ENCODE measurements at places on chromosomes 12 and 14. TPM values are rescaled to one million over a fixed set of nuclear protein-coding genes. Genes with fewer than 3 reads are reported as not detected.

DNA sequence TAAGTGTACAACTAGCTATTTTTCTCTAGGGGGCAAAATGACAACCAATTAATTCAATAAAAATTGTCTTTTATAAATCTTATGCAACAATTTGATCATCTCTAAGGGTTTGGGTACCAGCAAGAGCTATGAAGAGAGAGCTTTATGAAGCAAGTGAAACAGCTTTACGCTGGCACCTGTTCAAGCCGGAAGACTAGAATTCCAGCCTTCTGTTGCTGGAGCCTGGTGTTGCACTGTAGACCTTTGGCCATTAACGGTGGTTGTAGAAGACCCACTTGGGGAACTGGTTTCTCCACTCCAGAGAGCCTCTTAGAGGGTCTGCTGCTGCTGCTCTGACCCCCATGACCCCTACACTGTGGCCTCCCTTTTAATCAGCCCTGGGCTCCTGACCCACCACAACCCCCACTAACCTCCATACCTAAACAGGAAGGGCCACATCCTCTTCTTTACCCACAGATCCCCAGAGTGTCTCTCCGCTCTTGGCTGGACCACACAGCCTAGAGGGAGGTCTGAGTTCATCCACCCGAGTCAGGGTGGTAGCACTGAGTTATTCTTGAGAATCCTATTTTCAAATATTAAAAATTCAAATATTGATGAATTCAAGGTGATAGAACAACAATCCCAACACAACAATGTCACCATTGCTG is 54.6 kb upstream of the STON2 start:
- DNase-seq = no peak

GRCh38 chr12:17358835-17359234 is 731.2 kb downstream of the RERGL start:
- no peak for DNase-seq

GRCh38 chr12:95463050-95463449 is 10.9 kb upstream of the METAP2 start:
- DNase-seq = no peak

GRCh38 chr12:6069437-6070093 is 54.9 kb downstream of the VWF start:
- DNase-seq = no peak

- no peak for DNase-seq
Observed at GRCh38 chr14:68081489-68081888, 261.9 kb downstream of the RAD51B start.

DNA sequence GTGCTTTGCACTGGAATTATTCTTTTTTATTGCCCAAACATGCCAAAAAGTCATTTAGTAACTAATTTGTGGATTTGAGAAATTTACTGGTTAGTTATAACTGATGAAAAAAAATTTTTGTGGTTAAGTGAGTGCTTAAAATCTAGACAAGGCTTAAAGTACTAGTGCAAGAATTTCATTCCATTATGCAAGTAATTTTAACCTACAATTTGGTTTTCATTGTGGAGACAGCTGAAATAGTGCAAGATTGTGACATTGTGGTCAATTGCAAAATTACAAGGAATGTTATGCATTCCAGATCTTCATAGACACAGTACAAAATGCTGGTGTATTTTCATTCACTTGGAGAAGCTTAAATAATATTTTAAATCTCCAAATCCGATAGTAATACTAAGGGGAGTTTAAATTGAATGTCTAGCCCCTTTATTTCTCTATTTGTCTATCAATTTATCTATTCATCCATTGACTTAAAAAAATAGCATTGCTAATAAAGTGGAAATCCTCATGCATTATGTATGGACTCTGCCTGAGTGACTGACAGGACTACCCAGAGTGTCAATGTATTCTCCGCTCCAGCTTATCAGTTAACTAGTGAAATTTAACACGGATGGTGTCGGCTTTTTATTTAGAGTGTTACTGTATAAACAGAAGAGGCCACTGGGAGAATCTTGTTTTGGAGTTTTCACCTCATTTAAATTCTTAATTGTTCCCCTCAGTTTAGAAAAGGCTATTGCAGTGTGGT is 125.9 kb downstream of the ALX1 start:
- no peak for DNase-seq

- no peak for DNase-seq
Observed at GRCh38 chr12:6468283-6468575, 2.2 kb downstream of the VAMP1 start.

GRCh38 chr14:63267171-63267570 is 51.6 kb downstream of the GPHB5 start:
- no peak for DNase-seq

GRCh38 chr14:100219126-100219785 is 19.7 kb upstream of the YY1 start:
- DNase-seq = no peak

DNA sequence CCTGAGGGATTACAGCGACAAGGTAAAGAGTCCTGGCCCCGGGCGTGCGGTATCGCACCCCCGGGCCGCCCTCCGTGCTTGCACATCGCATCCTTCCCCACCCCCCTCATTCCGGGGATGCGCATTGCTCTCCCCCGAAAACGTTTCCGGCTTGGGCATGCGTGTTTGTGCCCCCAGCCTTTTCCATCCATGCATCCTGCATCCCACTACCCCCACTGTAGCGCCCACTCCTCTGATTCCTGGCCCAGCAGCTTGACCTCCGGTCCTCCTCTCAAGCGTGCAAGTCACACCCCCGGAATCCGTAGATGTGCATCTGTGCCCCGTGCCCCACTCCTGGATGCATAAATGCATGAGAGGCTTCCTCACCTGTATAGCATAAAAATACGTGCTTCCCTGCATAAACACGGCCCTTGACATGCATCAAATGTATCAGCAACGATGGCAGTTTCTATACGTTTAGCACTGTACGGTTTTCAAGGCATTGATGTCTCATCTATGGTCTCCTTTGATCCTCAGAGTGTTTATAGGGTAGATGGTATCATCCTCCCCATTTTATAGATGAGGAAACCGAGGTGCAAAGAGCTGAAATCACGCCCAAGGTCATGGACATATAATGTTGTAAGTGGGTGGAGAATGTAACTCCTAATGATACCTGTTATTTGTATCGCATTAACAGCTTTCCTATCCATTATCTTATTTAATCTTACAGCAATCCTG is 484 bp downstream of the RIC8B start:
- no peak for DNase-seq

GRCh38 chr12:38162708-38163441 is 153.7 kb upstream of the ALG10B start:
- no peak for DNase-seq

DNA sequence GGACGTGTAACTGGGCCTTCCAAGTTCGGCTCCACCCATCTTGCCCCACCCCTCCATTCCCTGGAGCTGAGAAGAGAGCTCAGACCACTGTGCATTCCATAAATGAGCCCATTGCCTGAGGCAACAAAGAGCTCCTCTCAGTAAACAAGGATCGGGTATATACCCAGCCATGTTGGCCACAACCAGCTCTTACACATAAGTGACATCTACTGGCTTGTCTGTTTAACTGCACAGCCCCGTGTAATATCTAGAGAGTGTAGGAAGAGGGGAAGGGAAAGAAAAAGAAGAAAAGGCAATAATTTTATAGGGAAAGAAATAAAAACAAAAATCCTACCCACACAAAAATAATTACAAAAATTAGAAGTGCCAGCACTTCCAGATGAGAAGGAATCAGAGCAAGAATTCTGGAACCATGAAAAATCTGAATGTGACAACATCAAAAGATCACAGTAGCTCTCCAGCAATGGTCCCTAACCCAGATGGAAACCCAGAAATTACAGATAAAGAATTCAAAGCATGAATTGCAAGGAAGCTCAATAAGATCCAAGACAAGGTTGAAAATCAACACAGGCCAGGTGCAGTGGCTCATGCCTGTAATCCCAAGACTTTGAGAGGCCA is 308.1 kb downstream of the RPAP3 start:
- peak; percentile 60 for DNase-seq

DNA sequence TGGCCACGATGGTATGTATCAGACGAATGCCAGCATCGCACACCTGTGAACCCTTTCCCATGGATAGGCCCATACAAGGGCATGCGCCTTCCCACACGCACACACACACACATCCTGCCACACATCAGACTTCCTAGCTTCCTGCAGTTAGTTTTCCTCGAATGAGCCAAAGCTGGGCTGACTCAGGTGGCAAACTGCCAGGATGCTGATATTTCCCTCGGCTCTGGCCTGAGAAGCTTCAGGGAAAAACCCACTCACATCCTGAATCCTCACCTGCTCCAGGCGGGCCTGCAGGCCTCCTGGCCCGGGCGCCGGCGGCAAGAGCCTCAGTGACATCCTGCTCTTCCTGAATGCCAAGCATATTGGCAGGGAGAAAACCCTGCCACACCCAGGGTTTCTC is 22.4 kb downstream of the CALM1 start:
- no peak for DNase-seq

DNA sequence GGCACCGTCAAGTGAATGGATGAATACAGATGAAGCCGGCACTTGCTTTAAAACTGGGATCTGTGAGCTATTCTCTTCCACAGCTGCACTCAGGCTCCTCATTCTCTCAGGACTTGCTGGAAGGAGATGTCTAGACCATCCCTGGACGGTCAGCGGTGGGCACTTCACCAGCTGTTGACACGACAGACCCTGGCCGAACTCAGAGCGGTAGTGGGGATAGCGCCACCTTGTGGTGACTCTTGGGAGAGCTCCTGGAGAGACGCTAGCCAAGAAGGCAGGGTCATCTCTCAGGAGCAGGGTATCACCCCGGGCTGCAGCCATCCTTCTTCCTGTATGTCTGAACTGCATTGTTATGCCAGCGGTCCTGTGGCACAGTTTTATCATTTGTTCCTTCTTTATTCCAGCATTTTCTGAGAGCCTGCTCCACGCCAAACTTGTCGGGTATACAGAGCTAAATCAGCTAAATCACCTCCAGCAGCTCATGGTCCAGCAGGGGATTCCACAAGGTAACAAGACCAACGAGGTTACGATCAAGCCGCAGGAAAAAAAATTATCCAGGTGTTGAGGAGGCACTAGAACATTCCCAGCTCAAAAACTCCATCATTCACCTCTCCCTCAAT is 10.0 kb downstream of the WNT1 start:
- DNase-seq = peak; percentile 69

DNA sequence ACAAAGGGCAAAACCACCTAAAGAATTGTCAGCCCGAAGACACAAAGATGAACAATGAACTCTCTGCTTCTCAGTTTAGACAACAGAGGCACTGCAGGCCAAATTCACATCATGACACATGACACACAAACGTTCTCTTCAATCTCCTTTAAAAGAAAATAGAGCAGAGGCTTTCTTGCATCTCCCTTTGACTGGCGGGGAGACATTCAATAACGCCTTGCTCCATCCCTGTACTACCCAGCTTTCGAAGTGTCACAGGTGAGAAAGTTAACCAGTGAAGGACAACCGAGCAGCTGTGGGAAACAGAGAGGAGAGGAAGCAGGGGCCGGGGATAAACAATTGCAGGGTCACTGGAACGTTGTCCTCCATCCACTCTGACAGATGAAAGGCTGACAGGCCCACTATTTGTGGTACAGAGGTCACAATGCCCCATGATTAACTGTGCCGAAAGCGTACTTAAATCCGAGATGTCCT is 130.8 kb downstream of the PHLDA1 start:
- no peak for DNase-seq

- no peak for DNase-seq
Observed at GRCh38 chr12:177336-177979, 36.5 kb downstream of the SLC6A12 start.

DNA sequence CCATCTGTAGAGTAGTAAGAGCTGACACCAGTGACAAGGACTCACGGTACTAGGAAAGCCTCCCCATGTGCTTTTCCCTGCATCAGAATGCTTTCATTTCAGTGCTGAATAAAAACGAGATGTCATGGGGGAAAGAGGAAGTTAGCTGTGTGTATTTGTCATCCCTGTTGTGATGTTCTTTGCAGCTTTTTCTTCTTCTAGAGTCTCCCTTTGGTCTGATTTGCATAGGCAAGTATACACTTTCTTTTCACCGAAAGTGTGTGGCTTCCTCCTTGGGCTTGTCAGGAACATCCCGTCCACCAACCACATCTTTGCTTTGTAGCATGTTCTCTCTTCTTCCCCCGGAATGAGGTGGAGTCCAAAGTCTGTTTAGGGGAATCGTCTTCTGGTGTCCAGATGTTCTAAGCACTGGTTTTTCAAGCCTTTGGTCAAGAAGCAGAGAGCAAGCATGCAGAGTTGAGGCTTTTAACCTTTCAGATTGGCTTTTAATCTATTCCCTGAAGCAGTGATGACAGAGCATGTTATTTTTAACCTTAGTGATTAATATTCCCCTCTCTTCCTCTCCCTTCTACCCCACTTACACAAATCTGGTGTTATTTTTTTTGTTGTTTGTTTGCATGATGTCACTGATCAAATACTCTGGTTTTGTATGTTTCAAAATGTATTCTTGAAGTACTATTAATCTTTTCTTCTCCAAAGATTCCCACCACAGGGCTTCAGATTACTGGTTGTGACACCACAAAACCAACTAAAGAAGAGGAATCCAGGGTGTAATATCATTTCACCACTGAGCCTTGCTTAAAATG is 163.4 kb downstream of the SAMD4A start:
- DNase-seq = peak; percentile 33

KRT71 gene
- not detected for total RNA-seq

SPTB gene
- not detected for total RNA-seq

CEBPE gene
- 2.2 TPM for total RNA-seq

TMEM229B gene
- total RNA-seq = 11.7 TPM

AICDA gene
- 38.5 TPM for total RNA-seq

GPD1 gene
- 0.31 TPM for total RNA-seq

NINJ2 gene
- total RNA-seq = 4.4 TPM

LHX5 gene
- total RNA-seq = not detected

SLC4A8 gene
- 6.7 TPM for total RNA-seq

All from OCI-LY7 (cell line).